ENCODE measurements at places on chromosomes 4 and X.

- no peak for DNase-seq
Measured at GRCh38 chrX:41909068-41909467, 14.3 kb downstream of the CASK start.

DNA sequence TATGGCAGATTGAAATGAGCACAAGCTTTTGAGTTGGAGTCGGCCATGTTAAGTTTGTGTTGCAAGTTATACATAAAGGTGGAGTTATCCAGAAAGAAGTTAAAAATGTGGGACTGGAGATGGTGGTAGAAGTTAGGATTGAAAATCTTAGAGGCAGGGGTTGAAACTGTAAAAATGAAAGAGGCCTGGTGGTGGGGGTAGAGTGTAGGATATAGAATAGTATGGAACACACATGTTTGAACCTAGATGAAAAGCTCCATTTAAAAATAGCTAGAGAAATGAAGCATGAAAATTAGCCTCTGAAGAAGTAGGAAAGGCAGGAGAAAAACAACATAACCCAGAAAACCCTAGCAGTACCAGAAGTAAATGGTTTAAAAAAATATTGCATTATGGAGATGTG is 131.8 kb upstream of the ENPEP start:
- DNase-seq, result peak; percentile 9

DNA sequence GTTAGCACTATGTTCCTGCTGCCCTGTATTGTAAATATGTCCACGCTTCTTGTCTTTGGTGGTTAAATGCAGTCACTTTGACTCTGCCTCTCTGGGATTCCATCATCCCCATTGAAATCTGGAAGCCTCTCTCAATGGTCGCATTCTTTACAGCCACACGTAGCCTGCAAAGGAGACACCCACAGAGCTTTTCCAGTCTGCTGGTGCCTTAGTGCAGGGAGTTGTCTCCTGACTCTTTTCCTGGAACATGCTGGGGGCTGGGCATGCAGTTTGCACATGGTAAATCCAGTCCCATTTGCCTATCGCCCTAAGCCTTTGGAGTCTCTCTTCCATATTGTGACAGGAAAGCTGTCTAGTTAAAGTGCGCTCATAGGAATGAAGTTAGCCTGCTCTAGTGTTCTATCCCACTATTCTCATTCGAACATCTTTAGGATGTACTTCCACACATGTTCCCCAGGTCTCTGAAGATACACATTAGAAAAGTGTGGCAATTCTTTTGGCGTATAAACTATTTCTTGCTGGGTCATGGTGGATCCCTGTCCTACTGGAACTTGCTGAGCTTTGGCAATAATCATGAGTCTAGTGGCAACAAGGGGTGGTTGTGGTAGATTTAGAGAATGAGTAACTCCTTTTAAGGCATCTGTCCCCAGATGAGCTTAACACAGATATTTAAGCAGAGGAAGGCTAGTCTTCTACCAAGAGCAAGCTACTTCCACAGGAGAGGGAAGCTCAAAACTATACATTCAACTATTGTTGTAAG is 33.7 kb downstream of the COQ2 start:
- DNase-seq, result no peak

GRCh38 chr4:168674077-168674747 is 177.4 kb downstream of the PALLD start:
- no peak for DNase-seq

GRCh38 chr4:24968992-24969391 is 56.1 kb upstream of the CCDC149 start:
- DNase-seq, result no peak
